ENCODE measurements at places on chromosomes 2 and 18.

GRCh38 chr2:132439703-132440398 is 23.2 kb downstream of the GPR39 start:
- DNase-seq = no peak

DNA sequence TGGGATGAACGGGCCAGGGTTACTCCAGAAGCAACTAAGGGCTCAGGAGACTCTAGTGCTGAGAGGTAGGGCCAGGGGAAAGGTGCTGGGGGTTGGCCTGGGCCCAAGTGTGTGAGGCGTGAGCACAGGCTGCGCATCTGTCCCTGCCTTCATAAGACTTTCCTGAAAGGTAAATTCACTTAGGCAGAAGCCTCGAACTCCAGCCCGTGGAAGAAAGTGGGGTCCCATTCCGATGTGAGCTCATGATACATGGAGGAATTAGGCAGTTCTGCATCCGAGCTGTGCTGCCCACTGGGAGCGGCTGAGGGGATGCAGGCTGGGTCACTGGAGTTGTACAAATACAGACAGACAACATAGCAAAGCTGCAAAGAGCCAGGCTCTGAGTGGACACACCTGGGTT is 16.2 kb downstream of the PARD6G start:
- no peak for DNase-seq

DNA sequence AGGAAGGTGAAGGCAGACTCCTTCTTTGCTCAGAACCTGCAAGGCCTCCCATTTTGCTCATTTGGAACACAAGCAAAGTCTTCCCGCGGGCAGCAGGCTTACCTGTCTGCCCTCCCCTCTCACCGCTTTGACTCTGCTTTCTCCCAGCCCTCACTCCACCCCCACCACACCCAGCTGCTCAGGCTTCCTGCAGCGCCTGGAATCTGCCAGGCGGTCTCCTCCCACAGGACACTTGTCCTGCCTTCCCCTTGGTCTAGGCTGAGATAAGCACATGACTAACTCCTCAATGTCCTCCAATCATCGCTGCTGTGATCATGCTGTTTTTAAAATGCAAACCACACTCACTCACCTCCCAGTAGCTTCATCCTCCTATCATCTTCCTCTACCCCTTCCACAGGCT is 430.0 kb downstream of the ZNF516 start:
- DNase-seq = no peak

DNA sequence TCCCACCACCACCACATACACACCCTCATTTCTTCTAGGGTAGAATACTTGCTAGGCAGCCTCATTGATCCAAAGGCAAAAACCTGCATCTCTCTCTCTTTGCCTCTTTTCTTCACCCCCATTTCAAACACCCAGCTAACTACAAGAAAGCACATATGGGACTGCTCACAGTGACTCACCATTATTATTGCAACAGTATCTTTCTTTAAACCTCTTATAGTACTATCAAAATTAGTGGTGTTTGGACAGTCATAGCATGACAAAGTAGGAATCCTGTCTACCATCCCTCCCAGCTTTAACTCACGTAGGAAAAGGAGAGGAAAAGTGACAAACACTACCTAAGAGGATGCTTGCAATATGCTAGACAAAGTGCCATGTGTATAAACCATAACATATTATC is 422.5 kb upstream of the CRIM1 start:
- no peak for DNase-seq

GRCh38 chr18:10805587-10806118 is 279.8 kb downstream of the NAPG start:
- no peak for DNase-seq

- DNase-seq = no peak
These were observed 28.0 kb upstream of the YES1 start for GRCh38 chr18:840023-840408.

- DNase-seq = no peak
These were observed 16.4 kb upstream of the KIAA2012 start for GRCh38 chr2:202056611-202057010.

GRCh38 chr2:214185546-214185945 is 225.3 kb upstream of the VWC2L start:
- no peak for DNase-seq

- peak; percentile 1 for DNase-seq
These were observed 253.4 kb downstream of the ETAA1 start for GRCh38 chr2:67650291-67651133.

- DNase-seq = no peak
These were observed 114.9 kb downstream of the QPCT start for GRCh38 chr2:37459095-37459981.

DNA sequence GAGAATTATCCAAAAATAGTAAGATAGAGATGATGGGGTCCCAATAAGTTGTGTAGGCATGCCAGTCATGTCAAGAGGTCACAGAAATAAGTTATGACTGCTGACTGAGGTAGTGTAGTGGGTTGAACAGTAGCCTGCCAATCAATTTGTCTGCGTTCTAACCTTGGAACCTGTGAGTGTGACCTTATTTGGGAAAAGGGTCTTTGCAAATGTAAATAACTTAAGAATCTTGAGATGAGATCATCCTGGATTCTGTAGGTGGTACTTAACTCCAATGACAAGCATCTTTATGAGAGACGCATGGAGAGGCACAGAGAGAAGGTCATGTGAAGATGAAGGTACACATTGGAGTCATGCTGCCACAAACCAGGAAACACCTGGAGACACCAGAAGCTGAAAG is 31.0 kb downstream of the ACVR1 start:
- no peak for DNase-seq

GRCh38 chr2:17271416-17271815 is 246.8 kb downstream of the RAD51AP2 start:
- no peak for DNase-seq

DNA sequence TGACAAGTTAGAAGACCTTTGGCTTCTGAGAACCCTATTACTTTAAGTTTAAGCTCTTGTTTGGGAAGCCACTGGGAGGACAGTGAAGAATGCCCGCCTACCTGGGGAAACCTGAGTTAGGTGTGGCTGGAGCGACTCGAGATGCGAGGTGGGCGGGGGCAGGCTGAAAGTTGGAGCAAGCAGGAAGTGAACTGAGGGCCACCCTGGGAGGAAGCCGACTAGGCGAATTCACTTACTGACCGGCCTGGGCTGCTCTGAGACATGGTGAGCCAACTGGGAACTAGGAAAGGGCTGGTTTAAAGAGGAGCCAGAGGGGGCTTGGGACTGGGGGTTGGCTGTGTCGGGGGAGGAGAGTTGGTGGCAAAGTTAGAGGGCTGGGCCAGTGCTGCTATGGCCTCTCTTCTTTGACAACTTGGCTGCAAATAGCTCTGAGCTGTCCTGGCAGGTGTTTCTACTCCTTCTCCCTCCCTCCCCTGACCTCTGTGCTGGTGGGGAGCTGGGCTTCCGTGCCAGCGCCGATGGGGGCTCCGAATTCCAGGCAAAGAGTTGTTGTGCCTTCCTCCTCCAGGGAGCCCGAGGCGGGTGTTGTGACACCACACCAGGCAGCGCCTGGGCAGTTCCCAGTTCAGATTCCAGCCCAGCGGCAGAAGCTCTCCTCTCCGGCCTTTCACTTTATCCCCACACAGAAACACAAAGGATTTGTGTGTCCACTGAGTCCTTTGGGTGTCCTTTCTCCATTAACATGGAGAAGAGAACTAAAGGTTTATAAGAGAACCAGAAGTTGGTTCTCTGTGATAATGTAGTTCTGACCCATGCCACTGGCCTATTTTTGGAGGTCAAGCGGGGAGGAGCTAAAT is at the start of gene VAMP8:
Gene VAMP8 (plus strand): TSS at position 201 of the 857 bp plus-strand sequence. CDS start 61 bp downstream, at position 262.
- peak; percentile 49 for DNase-seq

- DNase-seq = no peak
These were observed 214.4 kb upstream of the EPAS1 start for GRCh38 chr2:46082531-46083485.

- DNase-seq = no peak
These were observed 125.1 kb downstream of the COPS8 start for GRCh38 chr2:237210763-237211162.

GRCh38 chr2:201269764-201270163 is 9.4 kb downstream of the CASP8 start:
- no peak for DNase-seq

DNA sequence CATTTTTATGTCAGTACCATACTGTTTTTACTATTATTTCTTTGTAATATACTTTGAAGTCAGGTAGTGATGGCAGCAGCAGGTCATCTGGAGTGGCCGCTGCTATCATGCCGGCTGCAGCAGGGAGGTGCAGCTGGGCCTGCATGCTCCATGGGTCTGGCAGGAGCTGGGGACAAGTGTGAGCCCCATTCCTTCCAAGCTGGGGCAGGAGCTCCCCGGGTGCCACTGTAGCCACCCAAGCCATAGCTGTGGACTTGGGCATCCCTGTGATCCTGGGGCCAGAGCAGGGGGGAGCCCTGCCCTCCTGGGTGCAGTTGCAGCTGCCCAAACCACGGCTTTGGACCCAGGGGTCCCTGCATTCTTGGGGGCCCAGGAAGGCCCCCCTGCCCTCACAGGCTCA is 59.2 kb downstream of the CSRNP3 start:
- no peak for DNase-seq

- no peak for DNase-seq
These were observed 323.6 kb upstream of the HS6ST1 start for GRCh38 chr2:128642316-128642715.

DNA sequence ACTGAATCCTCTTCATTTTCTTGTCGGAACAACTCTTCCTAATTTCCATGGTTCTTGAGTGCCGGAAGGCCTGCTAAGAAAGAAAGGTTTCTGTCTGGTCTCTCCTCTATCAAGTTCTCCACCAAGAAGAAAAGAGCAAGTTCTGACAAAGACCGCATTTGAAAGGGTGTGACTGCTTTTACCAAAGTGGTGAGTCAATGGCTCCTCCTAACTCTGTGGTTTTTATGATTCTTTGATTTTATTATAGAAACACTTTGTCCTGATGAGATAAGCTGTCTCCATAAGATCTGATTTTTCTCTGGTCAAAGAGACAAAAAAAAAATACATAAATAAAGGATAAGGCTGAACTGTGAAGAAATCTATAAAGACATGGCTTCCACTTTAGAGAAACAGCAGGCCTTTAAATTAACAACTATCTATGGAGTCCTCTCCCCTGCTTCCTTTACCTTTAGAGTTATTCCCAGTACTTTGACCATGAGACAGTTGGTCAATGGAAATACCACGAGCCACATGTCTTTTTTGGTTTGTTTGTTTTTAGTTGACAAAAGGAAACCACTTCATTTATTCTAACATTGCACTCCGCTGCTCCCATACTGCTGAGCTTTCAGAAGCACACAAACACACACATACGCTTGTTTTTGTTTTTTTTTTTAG is 67.7 kb downstream of the REL start:
- no peak for DNase-seq

DNA sequence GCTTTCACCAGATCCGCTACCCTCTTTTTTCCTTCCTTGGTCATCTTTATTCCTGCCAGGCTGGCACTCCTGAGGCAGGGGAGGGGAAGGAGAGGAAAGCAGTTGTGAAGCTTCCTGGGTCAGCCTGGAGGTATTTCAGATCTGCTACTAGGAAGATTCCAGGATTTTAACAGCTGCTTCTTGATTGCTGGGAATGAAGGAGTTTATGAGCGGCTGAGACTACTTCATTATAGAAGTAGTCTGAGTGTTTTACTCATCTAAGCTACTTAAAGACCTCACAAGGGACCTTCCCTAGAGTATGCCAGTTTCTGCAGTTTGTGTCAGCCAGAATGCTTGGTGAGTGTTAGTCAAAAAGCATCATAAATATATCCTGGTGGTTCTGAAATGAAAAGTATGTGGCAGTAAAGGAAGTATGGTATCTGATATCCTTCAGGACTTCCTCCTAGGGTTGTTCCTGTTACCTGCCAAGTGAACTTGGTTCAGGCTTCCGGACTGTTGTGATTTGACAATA is 1.9 kb downstream of the TANC1 start:
- DNase-seq = no peak

DNA sequence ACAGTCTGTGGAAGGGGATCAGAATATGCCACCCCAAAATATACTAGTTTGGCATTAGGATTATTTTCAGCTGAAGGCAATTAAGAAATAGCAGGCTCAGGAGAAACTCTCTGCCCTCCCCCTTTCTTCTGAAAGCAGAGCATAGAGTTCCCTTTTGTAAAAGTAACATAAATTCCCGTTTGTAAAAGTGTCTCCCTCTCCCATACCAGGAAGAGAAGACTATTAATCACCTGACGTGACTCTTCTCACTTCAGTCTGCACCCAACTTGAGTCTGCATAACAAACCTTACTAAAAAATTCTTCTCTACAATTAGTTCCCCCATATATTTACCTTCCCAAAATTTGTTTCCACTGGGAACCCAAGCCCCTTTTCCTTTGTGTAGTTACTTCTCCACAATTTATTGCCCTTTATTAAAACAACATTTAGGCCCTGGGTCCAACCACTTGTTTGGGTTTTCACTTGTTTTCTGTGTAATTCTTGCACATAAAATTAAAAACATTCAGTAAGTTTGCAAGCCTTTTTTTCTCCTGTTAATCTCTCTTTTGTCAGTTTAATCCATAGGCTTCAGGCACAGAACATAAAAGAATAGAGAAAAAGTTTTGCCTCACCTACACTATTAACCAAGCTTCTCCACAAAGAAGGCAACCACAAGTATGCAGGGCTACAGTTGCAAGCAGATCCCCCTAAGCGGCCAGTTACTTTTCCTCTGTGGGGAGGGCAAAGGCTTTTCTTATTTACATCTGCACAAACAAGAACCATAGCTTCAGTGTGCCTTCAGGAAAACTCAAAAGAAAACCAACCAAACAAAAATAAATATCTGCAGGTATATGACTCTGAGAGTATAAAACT is 107.6 kb upstream of the MSH2 start:
- no peak for DNase-seq

- no peak for DNase-seq
These were observed 465.0 kb upstream of the CWC22 start for GRCh38 chr2:180472133-180472532.

DNA sequence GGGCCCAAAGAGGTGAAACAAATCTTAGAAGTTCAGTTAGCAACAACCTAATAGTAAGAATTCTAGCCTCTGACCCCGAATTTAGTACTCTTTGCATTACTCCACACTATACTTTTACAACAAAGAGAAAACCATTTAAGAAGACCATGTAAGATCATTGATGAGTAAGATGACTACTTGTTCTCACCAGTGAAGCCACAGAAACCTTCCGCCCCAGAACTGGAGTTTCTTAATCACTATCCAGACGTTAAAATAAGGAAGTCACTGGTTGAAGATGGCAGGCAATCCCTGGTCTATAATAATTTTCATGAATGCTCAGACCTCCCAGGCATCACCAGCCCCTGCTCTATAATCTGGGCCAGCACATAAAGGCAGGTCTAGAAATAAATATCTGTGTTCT is 95.0 kb downstream of the TMEM163 start:
- no peak for DNase-seq

DNA sequence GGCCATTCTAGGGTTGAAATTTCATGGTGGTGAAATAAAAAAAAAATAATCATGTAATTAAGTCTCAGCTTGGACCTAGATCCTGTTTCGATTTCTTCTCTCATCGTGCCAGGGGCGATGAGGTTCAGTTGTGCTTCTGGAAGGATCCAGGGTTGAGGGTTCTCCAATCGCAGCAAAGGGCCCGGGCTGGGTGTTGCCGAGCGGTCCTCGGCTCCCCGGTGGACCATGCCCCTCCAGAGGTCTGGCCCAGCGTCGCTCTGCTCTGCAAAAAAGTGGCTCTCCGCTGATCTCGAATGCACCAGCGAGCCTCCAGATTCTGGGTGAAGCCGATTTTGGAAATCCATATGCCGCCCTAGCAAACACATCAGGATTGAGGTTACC is 39.0 kb downstream of the EN1 start:
- no peak for DNase-seq
